ENCODE measurements at places on chromosomes 12 and 14.

DNA sequence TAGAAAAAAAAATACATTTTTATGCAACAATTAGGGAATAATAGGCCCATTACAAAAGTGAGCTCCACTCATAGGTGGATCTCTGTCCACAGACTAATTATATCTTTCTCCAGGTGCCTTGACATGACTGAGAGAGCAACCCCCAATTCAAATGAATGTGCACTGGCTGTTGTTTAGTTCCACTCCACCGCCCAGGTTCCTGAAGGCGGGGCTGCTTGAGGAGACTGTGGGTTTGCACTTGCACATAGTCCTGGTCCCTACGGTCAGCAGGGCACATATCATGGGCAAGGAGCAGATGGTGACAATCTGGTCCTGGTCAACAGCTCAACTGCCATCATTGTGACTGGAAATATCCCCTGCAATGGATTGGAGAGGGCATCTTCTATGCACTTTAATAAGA, 195.6 kb upstream of the PWP1 start:
- no peak for DNase-seq

DNA sequence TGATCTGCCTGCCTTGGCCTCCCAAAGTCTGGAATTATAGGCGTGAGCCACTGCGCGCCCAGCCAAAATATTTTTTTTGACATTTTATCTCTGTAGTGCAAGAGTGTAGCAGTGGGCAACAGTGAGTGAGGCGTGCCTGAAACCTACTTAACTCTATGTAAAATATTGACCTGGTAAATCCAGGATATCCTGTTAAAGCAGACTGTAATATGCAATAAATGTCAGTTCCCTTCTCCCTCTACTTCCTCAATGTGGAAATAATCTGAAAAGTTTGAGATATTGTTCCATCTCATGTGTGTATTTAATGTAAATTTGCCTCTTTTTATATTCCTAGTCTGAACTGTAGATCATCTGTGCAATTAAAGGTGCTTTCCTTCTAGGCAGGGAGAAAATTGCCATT, 9.5 kb upstream of the CDK17 start:
- DNase-seq = no peak

- DNase-seq = no peak
Measured at GRCh38 chr14:71466251-71466650, 466.0 kb upstream of the RGS6 start.

GRCh38 chr14:105469456-105470349, 4.9 kb upstream of the CRIP2 start:
- no peak for DNase-seq

DNA sequence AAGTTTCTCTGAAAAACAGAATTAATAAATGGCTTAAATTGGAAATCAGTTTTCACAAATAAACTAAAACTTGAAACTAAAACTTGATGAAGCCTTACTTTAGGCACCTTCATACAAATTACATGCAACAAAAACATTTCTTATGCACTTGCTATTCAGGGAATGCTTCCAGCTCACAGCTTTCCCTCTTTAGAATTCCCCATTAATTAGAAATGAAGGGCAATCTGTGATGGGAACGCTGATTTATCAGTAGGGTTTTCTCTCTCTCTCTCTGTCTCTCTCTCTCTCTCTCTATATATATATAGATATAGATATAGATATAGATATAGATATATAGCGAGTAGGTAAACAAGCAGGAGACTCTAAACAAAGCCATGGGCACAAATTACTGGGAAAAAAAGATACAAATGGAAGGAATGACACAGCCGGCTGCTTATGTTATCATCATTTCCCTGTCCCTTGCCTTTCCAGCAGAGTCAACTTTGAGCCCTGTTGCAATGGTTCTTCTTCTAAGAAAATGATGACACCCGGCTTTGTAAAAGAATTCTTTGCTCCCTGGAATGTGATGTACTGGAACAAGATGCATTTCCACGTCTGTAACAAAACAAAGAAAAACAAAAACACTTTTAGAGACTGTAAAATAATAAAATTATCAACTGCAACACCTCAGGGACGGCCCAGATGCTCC, 1121.6 kb upstream of the TMEM132C start:
- DNase-seq = no peak

DNA sequence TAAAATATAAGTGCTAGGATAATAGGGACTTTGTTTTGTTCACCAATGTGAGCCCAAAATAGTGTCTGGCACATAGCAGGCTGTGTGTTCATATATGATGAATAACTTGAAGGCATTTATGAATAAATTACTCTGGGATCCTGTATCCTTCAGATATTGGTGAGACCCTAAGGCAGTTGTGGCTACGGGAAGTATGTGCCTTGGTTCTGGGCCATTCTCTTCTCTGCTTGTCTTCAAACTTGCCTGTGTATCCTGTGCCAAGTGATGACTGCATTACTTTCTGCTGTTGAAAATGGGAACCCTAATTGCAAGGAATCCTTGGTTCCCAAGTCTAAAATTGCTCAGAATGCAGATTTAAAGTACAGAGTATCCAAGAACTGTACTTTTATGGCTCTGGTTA, 67.6 kb upstream of the KTN1 start:
- no peak for DNase-seq

DNA sequence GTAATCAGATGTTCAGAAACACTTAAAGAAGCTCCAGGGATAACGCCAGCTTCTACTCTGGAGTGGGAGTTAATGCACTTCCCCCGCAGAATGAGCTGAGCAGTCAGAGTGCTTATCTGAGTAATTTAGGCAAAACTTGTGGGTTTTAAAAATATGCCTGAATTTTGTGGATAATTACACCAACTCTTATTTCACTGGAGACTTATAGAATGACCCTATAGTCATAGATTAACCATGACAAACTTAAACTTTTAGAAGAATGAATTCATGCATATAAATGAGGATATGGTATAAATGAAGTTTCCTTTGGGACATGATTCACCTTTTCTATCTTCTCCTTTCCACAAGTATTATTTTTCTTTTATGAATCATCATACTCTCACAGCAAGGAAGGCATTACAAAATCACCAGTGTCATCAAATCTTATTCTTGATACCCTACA, 241.1 kb upstream of the FBXO33 start:
- DNase-seq = no peak

DNA sequence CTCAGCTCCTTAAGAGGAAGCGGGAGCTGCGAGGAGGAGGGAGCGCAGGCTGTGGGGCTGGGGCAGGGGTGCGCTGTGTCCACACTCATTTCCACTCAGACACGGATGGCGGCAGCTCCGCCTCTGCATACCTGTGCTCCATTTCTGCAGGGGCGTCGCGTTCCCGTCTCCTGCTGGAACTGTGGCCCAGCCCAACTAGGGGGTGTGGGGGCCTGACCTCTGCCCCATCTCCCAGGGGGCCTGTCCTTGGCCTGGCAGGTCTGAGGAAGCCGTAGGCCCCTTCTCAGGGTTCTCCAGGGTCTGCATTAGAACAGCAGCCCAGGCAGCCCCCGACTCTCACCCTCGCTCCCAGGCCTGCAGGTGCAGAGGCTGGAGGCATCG, 31.2 kb downstream of the FBRSL1 start:
- DNase-seq = no peak

GRCh38 chr12:92675092-92675865, 27.5 kb upstream of the PLEKHG7 start:
- no peak for DNase-seq

- no peak for DNase-seq
Measured at GRCh38 chr12:131494741-131495524, 216.0 kb upstream of the SFSWAP start.

DNA sequence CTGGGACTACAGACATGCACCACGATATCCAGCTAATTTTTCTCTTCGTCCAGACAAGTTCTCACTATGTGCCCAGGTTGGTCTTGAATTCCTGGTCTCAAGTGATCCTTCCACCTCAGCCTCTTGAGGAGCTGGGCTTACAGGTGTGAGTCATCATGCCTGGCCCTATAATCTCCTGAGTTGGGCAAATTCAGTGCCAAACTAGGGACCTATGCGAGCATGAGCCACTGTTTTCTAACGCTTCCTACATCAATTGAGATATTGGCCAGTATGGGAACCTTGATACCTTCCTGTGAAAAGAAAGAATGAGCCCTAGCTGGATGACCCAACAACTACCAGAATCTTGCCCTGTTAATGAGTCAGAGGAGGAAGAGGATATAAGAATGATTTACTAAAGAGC, 585.2 kb downstream of the C12orf50 start:
- no peak for DNase-seq
